ENCODE measurements at places on chromosomes 7 and 10. TPM values are rescaled to one million over a fixed set of nuclear protein-coding genes. Genes with fewer than 3 reads are reported as not detected.

EBLN1 gene
- not detected for polyA plus RNA-seq

CLDN15 gene
- 2.2 TPM for polyA plus RNA-seq

ZNF273 gene
- polyA plus RNA-seq: 0.96 TPM

GRCh38 chr7:2757904-2758672 lies 70.1 kb downstream of the AMZ1 start:
- no peak for DNase-seq
- peak overlapping the region; percentile 90 for H3K27ac ChIP-seq
- H3K4me1 ChIP-seq: peaks cover 46% of the 10 kb centered on the region
- no peaks in the 10 kb centered on the region for H3K27me3 ChIP-seq
- H3K36me3 ChIP-seq: no peaks in the 10 kb centered on the region

DNA sequence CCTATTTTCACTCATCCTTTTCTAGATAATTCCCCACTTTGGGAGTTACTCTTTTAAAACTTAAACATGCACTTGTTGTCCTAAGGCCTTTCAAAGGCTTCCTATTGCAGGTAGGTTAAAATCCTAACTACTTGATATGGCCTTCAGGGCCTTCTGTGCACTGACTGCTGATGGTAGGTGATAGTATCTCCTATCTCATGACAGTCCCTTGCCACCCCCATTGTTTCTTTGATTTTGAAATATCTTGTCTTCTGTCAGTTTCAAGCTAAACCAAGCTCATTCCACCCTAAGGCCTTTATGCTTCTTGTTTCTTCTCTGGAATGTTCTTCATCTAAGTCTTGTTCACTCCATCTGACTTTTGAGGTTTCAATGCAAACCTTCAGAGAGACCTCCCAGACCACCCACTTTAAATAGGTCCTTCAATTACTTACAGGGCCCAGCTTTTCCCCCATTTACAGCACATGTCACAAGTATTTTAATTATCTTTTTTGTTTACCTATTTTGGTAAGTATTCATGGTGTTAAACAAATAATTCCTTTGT lies 2.4 kb upstream of the MTPN start:
- no peaks in the 10 kb centered on the region for H3K36me3 ChIP-seq
- DNase-seq: no peak
- H3K4me1 ChIP-seq: peaks cover 33% of the 10 kb centered on the region
- no peaks in the 10 kb centered on the region for H3K27me3 ChIP-seq
- no peak overlapping the region for H3K4me3 ChIP-seq

GRCh38 chr7:80932536-80932935 lies 13.7 kb upstream of the SEMA3C start:
- H3K36me3 ChIP-seq: no peaks in the 10 kb centered on the region
- no peaks in the 10 kb centered on the region for H3K27me3 ChIP-seq
- no peak overlapping the region for H3K27ac ChIP-seq
- DNase-seq: no peak
